Keratinocyte (primary cell): ENCODE measurements at places on chromosomes 3 and 15. TPM values are rescaled to one million over a fixed set of nuclear protein-coding genes. Genes with fewer than 3 reads are reported as not detected.

DNA sequence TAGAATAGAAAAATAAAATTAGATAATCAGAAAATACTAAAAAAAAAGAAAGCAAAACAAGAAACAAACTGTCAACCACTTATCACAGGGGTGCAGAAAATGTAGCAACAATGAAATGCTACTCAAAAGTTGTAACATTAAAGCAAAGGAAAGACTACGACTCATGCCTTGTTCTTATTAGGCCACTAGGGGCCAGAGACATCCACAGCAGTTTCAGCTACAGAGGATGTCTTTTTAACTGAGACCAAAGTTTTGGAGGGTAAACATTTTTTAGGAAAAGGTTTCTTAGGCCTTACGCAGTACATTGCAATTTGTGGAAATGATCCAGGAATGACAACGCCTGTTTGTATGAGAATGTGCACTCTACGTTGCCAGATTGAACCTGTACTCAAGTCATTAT lies 15.4 kb upstream of the CADM2 start:
- H3K36me3 ChIP-seq: no peaks in the 10 kb centered on the region
- H3K27me3 ChIP-seq: no peaks in the 10 kb centered on the region
- DNase-seq: no peak
- H3K27ac ChIP-seq: no peak overlapping the region
- H3K4me1 ChIP-seq: no peaks in the 10 kb centered on the region

DNA sequence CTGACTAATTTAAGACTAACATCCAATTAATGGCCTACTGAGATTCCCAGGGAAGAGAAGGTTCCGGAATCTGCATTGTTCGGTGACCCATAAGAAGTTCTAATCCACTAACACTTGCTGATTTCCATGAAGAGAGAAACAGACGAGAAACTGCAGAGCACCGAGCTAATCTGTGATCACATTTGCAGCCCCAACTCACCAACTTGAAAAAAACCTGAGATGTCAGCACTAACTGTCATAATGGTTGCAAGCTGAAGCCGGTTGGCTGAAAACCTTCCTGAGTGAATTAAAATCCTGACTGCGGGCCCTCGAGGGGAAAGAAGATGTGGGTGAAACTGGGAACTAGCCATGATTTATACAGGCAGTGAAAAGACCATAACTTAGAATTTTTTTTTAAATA lies 204.8 kb upstream of the IGF1R start:
- H3K27me3 ChIP-seq: peaks cover 18% of the 10 kb centered on the region
- no peaks in the 10 kb centered on the region for H3K36me3 ChIP-seq
- H3K4me3 ChIP-seq: no peak overlapping the region
- peaks cover 7% of the 10 kb centered on the region for H3K4me1 ChIP-seq

DNA sequence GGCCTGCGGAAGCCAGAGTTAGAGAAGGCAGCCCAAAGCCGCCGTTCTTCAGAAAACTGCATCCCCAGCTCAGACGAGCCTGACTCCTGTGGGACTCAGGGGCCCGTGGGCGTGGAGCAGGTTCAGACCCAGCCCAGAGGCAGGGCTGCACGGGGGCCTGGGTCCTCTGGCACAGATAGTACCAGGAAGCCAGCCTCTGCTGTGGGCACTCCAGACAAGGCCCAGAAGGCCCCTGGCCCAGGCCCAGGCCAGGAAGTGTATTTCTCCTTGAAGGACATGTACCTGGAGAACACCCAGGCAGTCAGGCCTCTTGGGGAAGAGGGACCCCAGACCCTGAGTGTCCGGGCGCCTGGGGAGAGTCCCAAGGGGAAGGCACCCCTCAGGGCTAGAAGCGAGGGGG lies 23.1 kb downstream of the ALPK3 start:
- no peak for DNase-seq
- H3K27me3 ChIP-seq: peaks cover 15% of the 10 kb centered on the region
- H3K4me3 ChIP-seq: no peak overlapping the region

DNA sequence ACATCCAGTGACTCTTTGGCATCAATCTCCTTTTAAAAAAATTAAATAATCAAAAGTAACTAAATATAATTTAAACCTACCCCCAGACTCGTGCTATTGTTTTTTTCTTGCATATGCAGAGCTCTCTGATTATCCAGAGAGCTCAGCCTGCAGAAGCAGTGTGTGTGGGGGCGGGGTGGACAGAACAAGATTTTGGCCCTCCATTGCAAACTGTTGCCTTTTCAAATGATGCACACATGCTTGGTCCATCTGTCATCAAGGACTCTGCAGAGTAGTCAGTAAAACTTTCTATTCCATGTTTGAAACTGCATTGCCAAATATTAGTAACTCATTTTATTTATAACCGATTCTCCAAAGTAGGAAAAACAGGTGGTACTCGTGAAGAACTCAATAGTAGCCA lies 28.6 kb upstream of the STXBP5L start:
- H3K27ac ChIP-seq: no peak overlapping the region
- H3K4me3 ChIP-seq: no peak overlapping the region
- H3K27me3 ChIP-seq: no peaks in the 10 kb centered on the region
- H3K36me3 ChIP-seq: no peaks in the 10 kb centered on the region

DNA sequence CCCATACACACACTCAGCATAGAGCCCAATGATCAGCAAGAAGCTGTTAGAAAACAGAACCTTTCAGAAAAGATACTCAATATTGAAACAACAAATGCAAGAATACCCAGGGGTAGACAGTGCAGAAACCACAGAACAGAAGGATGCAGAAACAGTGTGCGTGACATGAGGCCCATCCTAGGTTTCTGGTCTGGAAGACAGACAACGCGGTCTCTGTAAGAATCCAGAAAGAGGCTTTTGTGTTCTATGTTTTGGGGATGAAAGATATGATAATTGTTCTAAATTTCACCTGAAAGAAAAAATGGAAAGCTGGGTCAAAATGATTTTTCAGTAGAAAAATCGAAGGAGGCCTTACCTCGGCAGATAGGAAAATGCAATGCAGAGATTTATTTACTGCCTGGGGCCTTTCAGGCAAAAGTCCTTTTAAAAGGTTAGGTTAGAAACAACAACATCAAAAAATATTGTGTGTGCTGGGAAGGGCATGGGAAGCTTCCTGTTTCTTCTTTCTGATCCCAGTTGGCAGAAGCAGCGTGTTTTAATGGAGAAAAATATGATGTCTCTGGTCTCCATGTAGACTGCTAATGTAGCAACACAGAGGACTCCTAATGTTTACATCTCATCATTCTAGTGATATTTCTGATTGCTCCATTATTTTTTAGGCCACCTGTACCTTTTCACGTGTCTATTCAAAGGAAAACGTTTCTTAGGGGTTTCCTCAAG lies 17.0 kb downstream of the SYNM start:
- DNase-seq: no peak
- peaks cover 17% of the 10 kb centered on the region for H3K4me1 ChIP-seq
- H3K4me3 ChIP-seq: no peak overlapping the region
- no peaks in the 10 kb centered on the region for H3K36me3 ChIP-seq

- no peaks in the 10 kb centered on the region for H3K36me3 ChIP-seq
- no peaks in the 10 kb centered on the region for H3K27me3 ChIP-seq
- H3K4me3 ChIP-seq: no peak overlapping the region
- H3K27ac ChIP-seq: no peak overlapping the region
- DNase-seq: no peak
Measured at GRCh38 chr3:144363856-144364255, 392.2 kb downstream of the DIPK2A start.

GRCh38 chr15:96462768-96463750 lies 132.6 kb downstream of the NR2F2 start:
- H3K4me1 ChIP-seq: no peaks in the 10 kb centered on the region
- no peaks in the 10 kb centered on the region for H3K27me3 ChIP-seq
- no peak overlapping the region for H3K27ac ChIP-seq
- DNase-seq: no peak

DNA sequence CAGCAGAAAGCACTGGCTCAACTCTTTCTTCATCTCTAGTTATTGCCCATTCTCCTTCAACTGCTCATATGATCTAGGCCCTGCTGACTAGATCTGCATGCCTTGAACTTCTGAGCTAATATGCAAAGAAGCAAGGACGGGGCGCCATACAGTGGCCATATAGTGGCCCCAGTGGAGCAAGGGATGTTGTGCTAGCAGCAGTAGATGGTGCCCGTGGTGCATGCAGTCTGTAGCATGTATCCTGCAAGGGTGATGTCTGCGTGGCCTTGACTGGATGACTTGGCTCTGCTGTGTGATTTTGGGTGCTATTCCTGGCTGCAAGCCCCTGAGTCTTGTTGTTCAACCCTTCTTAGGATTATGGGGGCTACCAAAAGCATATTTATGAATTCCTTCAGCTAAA lies 12.2 kb upstream of the NMD3 start:
- no peak overlapping the region for H3K4me3 ChIP-seq
- DNase-seq: no peak
- no peak overlapping the region for H3K27ac ChIP-seq
- no peaks in the 10 kb centered on the region for H3K27me3 ChIP-seq
- H3K36me3 ChIP-seq: no peaks in the 10 kb centered on the region

GRCh38 chr3:147141516-147142288 lies 264.6 kb downstream of the ZIC4 start:
- no peaks in the 10 kb centered on the region for H3K27me3 ChIP-seq
- no peak overlapping the region for H3K4me3 ChIP-seq
- H3K4me1 ChIP-seq: no peaks in the 10 kb centered on the region
- DNase-seq: no peak

DNA sequence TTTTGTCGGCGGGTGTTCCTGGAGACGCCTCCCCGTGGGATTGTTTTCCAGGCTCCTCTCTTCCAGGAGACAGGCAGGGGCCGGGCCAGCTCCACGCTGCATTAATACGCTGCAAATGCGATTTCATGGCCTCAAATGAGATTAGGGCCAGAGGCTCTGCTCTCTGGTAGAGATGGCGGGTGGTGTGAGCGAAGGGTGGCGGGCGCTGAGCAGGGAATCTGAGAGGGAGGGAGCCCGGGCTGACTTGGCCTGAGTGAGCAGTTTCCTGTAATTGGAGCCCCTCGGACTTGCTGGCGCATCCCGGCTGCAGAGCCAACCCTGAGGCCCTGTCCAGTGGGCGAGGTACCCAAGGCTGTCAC lies 7.4 kb upstream of the CCDC33 start:
- no peak overlapping the region for H3K4me3 ChIP-seq
- H3K36me3 ChIP-seq: no peaks in the 10 kb centered on the region
- no peaks in the 10 kb centered on the region for H3K4me1 ChIP-seq
- no peak for DNase-seq

GRCh38 chr3:13541691-13542090 lies 7.2 kb upstream of the FBLN2 start:
- no peak overlapping the region for H3K27ac ChIP-seq
- DNase-seq: no peak
- H3K36me3 ChIP-seq: no peaks in the 10 kb centered on the region

GRCh38 chr15:22810033-22810852 lies 23.8 kb downstream of the NIPA1 start:
- no peak overlapping the region for H3K27ac ChIP-seq
- no peaks in the 10 kb centered on the region for H3K4me1 ChIP-seq
- H3K4me3 ChIP-seq: no peak overlapping the region
- H3K36me3 ChIP-seq: peaks cover 6% of the 10 kb centered on the region
- no peak for DNase-seq
- H3K27me3 ChIP-seq: no peaks in the 10 kb centered on the region

GRCh38 chr15:77819851-77820728 lies 187.4 kb upstream of the LINGO1 start:
- no peaks in the 10 kb centered on the region for H3K4me1 ChIP-seq
- no peak for DNase-seq
- no peak overlapping the region for H3K27ac ChIP-seq
- peaks cover 61% of the 10 kb centered on the region for H3K27me3 ChIP-seq

- H3K27ac ChIP-seq: no peak overlapping the region
- DNase-seq: no peak
- H3K4me1 ChIP-seq: peaks cover 11% of the 10 kb centered on the region
Measured at GRCh38 chr3:130968221-130968620, 58.4 kb downstream of the ASTE1 start.

GRCh38 chr3:42823351-42823750 lies 14.1 kb downstream of the ACKR2 start:
- no peak overlapping the region for H3K4me3 ChIP-seq
- peak overlapping the region; percentile 69 for H3K27ac ChIP-seq
- peaks cover 21% of the 10 kb centered on the region for H3K4me1 ChIP-seq
- H3K27me3 ChIP-seq: no peaks in the 10 kb centered on the region
- no peaks in the 10 kb centered on the region for H3K36me3 ChIP-seq

- H3K4me1 ChIP-seq: peaks cover 29% of the 10 kb centered on the region
- no peaks in the 10 kb centered on the region for H3K27me3 ChIP-seq
- no peak overlapping the region for H3K27ac ChIP-seq
- H3K4me3 ChIP-seq: no peak overlapping the region
- DNase-seq: no peak
Measured at GRCh38 chr3:153291059-153291685, 129.1 kb downstream of the RAP2B start.

DNA sequence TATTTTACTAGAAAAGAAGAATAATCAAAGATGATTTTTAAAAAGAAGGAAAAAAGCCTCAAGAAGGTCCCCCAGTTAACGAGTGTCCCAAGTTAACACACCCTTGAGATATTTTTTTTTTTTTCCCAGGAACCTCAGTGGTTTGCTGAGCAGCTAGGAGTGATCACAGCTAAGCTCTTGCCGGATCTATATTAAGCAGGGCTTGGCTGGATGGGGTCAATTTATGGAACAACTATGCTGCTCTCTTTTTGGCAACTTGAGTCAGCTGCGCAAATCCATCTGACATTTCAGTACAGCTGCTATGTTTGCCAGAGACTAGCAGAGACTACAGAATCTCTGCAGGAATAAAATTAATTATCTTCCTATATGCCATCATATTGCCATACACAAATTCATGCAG lies at the start of gene LMOD3:
LMOD3 (minus strand) TSS at position 193 of the 400 bp plus-strand sequence. CDS start 209 bp downstream, outside the sequence.
- H3K4me1 ChIP-seq: no peaks in the 10 kb centered on the region
- no peak within 1 kb of the TSS for H3K27ac ChIP-seq
- no peak for DNase-seq
- no peak within 1 kb of the TSS for H3K4me3 ChIP-seq

DNA sequence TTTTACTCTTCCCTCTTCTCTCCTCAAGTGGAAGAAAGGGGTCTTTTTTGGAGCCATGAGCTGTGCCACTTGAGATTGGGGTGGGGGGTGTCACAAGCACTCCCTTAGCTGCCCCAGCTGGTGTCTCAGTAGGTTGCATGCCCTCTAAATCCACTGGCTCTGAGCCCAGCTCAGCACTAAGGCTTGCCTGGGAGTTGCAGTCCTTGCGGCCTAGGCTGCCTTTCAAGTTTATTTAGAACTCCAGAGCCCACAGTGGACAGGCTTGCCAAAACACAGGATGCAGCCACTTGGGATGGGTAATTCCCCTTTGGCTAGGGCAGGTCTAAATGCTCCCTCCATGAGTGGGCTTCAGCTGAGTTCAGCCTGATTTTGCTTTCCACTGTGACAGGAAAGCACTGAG lies 24.7 kb downstream of the C3orf20 start:
- DNase-seq: no peak
- no peak overlapping the region for H3K27ac ChIP-seq
- H3K36me3 ChIP-seq: no peaks in the 10 kb centered on the region
- H3K27me3 ChIP-seq: no peaks in the 10 kb centered on the region
- H3K4me3 ChIP-seq: no peak overlapping the region

GRCh38 chr15:78327466-78327865 lies 12.7 kb upstream of the CRABP1 start:
- no peak overlapping the region for H3K27ac ChIP-seq
- no peaks in the 10 kb centered on the region for H3K36me3 ChIP-seq
- H3K4me3 ChIP-seq: no peak overlapping the region
- DNase-seq: no peak
- no peaks in the 10 kb centered on the region for H3K4me1 ChIP-seq

The SCAANT1 gene
- not detected in 3 replicates for polyA plus RNA-seq

The SPG21 gene
- polyA plus RNA-seq: 40.3 to 62.9 TPM (median 58.0 TPM) in 3 replicates

The NAALADL2 gene
- polyA plus RNA-seq: 0.63 to 0.87 TPM (median 0.75 TPM) in 3 replicates

The KLF15 gene
- polyA plus RNA-seq: 0.03 to 0.04 TPM in 2 of 3 replicates, not detected in the other

The SRGAP3 gene
- 4.3 to 7.2 TPM (median 6.2 TPM) in 3 replicates for polyA plus RNA-seq

The LAMB2 gene
- polyA plus RNA-seq: 108 to 193 TPM (median 127 TPM) in 3 replicates

The GNB4 gene
- polyA plus RNA-seq: 35.1 to 51.1 TPM (median 42.2 TPM) in 3 replicates

The CPLX3 gene
- 0.03 TPM in 1 of 3 replicates, not detected in the others for polyA plus RNA-seq

The POLQ gene
- polyA plus RNA-seq: 0.97 to 4.4 TPM (median 1.9 TPM) in 3 replicates

The LYZL4 gene
- polyA plus RNA-seq: not detected in 3 replicates

The DCLK3 gene
- not detected in 3 replicates for polyA plus RNA-seq

The C3orf85 gene
- polyA plus RNA-seq: not detected in 3 replicates

The SLC6A11 gene
- 9.4 to 24.8 TPM (median 9.8 TPM) in 3 replicates for polyA plus RNA-seq

The NIPA2 gene
- polyA plus RNA-seq: 52.7 to 81.2 TPM (median 64.6 TPM) in 3 replicates
